Activated CD4-positive, alpha-beta T cell treated with anti-CD3 and anti-CD28 coated beads, Interleukin-2, amount 50 U/mL, for 1 hour (primary cell): ENCODE measurements at places on chromosomes 2 and 18.

- DNase-seq, result no peak
Measured at GRCh38 chr2:98869870-98870269, 66.2 kb downstream of the CRACDL start.

DNA sequence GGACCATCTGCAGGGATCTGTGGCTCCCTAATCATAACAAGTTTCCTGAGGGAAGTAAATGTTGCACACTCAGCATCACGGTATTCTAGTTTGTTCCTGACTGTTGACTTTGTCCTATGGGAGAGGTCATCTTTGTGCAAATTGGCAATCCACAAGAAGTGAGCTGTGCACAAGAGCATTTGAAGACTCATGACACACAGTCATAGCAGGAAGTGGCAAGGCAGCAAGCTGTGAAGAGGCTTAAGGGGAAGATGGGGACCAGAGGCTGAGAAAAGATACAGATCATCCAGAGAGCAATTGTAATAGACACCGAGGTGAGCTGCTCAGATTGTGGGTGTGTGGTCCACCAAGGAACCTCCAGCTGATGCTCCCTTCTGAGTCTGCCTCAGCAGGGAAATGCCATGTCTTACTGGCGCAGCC, 2.7 kb downstream of the TNP1 start:
- no peak for DNase-seq

DNA sequence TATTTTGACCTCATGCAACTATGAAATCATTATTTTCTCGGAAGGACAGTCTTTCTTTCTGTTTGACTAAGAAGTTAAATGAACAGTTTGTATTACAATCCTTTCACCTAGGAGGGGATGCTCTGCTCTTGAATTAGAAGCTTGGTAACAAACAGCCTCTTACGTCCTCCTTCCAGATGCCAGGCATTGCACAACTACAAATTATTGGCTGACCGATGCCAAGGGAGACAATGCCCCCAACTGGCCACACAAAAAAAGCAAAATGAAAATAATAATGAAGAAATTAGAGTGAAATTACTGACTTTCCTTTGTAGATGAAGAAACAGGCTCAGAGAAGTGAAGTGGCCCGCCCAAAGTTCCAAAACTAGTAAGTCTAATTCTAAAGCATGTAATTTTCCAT, 177.9 kb downstream of the CYRIA start:
- no peak for DNase-seq

- no peak for DNase-seq
Measured at GRCh38 chr18:45995461-45995860, 28.3 kb upstream of the EPG5 start.

DNA sequence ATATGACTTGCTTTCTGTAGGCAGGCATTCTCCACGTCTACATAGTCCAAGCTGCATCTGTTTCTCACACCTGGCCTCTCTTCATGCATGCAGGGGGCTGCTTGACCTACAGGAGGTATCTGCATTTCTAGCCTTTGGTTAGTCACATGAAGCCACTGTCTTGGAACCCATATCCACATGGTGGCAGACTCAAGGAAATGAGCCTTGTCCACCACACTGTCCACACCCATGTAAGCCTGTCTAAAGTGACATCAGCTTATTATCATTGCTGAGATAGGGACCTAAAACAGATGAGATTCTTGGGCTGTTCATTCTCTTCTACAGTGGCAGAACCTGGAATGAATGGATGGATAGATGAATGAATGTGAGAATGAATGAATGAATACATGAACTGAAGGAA, 160.4 kb downstream of the DOCK10 start:
- DNase-seq, result no peak

DNA sequence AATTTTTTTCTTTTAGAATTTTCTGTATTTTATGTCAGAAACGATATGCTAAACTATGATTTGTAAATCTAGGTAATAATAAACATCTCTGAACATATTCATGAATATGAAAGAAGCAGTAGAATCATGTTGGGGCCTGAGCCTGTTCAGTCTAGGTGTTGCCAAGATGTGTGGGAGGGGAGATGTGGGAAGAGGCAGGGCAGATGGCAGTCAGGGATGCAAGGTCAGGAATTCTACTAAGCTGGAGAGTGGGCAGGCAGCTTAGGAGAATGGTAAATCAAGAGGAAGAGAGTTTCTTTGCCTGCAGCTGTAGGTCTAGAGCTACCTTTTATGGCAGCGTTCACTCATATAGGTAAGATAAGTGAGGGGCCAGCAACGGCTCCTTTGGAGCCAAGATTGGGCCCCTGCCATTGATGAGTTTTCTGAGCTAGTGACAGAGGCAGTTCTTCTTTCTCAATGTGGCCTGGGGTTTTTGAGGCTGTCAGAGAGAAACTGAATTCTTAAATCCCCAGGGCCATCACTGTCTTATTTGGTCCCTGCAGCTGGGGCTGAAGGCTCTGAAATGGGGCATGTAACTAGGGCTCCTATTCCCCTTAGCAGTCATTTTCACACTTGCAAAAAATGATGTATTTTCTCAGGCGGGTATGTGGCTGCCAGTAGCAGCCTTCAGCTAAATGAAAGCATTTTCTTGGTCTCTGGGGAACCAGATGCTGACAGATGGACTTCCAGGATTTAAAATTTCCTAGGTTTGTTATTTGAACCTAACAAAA, 232.8 kb downstream of the PIK3C3 start:
- DNase-seq, result no peak

GRCh38 chr2:100939445-100939844, 62.6 kb upstream of the RPL31 start:
- no peak for DNase-seq

DNA sequence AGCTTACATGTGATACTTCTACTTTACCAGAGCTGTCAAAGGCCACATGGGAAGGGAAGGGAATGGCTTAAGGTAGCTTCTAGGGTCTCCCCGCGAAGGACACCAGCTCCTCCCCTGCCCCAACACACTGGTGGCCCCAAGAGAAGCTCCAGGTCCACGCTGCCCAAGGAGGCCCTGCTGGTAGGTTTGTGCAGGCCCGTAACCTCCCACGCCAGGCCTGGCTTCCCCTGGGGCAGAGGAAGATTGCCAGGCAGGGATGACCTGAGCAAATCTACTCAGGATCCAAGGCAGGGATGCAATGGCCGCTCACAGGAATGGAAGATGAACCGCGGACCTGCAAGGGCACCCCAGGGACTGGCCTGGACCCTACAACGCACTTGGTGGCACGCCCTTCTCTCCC, 205.1 kb downstream of the MGAT5 start:
- DNase-seq, result no peak

DNA sequence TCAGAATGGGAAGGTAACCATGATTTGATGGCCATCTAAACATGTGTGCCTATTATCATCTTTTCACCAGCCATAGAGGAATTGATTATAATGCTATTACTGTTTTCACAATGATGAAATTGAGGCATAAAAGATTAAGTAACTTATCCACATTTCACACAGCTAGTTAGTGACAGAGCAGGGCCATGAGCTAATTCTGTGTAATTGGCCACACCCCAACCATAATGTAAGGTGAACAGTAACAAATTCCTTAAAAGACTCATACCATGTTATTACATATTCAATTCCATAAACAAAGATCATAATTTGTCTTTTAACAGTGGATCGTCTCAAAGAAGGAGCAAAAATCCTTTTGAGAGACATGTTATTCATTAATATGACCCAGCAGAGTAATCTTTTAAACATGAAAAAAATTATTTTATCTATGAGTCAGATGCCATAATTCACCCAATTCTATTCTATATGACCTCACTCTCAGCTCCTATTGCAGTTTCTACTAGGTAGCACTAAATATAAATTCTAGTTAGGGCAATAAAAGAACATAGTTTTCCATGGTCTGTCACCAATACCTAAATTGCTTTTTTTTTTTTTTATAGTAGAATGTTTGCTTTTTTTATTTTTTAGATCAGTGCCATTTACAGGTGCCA, 475.8 kb upstream of the SLC39A10 start:
- DNase-seq, result no peak

DNA sequence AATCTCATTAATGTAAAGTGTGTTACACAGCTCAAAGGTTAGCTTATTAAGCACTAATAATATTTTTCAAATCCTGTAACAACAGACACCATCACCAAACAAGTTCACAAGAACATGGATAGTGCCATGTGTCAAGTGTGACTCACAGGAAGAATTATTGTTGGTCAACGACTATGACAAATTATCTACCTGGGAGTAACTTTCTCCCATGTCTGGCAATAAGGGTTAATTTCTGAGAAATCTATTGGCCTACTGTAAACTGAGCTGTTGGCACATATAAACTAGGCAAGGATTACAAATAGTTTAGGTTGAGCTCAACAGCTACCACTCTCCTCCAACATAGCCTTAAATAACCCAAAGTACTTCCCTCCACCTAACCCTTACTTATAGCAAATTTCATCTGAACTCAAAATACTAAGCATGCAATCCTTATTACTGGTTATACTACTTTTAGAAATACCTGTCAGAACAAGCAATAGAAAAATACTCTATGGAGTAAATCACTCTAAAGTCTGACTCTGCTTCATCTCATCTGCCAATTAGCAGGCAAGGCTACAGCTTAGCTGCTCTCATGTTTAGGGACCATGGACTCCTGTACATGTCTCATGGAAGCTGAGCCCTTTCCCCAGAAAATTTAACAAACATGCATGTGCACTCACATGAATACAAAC, 223.0 kb downstream of the NBAS start:
- DNase-seq, result no peak

GRCh38 chr18:13309748-13310670, 91.4 kb downstream of the LDLRAD4 start:
- DNase-seq, result no peak

DNA sequence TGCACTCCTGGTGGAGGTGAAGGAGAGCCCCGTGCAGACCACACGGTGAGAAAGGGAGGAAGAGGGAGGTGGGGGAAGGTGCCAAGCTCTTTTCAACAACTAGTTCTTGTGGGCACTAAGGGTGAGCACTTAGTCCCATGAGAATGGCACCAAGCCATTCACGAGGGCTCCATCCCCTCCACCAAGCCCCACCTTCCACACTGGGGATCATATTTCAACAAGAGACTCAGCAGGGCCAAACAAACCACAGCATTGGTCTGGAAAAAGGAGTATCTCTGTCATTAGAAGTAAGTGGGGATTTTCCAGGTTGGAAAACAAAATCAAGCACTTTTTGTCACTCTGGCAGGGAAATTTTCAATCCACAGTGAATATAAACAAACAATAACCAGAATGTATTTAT, 38.4 kb downstream of the ZAP70 start:
- no peak for DNase-seq

- DNase-seq, result no peak
Measured at GRCh38 chr18:438571-438970, 61.9 kb downstream of the COLEC12 start.

- DNase-seq, result no peak
Measured at GRCh38 chr2:42424033-42424432, 63.0 kb upstream of the COX7A2L start.

- DNase-seq, result no peak
Measured at GRCh38 chr2:238152771-238153688, 5.7 kb upstream of the ERFE start.

DNA sequence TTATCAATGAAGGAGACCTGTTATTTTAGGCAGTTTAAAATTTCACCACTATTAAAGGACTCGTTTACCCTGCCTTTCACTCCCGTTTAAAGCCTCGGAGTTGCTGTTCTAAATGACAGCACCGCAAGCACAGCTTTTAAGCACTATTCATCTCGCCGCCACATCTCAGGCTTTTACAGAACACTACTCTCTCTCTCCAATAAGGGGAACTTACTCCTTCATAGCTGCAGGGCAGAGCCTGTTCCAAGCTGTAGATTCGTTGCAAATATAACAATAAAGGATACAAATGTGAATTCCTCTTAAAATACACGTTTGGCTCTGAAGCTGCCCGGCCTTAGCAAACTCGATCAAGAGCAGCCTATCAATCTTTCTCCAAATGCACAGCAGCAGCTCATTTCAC, 271.8 kb downstream of the ZNF521 start:
- no peak for DNase-seq

DNA sequence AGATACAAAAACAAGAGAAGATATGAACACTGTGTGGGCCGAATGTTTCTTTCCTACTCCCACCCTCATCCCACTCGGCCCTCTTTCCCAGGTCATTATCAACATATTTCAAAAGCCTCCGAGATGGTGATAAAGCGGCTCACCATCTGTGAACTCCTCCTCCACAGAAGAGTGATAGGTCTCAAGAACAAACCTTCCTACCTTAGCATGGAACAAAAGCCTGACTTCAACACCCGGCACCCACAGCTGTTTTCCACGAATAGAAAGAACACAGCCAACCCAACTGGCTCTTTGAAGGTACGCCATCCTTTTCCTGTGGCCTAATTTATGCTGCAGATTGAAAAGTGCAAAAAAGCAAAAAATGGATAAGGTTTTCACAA, 28.8 kb downstream of the BCL2 start:
- DNase-seq, result peak; percentile 41

- no peak for DNase-seq
Measured at GRCh38 chr2:134410006-134410405, 156.1 kb downstream of the MGAT5 start.

DNA sequence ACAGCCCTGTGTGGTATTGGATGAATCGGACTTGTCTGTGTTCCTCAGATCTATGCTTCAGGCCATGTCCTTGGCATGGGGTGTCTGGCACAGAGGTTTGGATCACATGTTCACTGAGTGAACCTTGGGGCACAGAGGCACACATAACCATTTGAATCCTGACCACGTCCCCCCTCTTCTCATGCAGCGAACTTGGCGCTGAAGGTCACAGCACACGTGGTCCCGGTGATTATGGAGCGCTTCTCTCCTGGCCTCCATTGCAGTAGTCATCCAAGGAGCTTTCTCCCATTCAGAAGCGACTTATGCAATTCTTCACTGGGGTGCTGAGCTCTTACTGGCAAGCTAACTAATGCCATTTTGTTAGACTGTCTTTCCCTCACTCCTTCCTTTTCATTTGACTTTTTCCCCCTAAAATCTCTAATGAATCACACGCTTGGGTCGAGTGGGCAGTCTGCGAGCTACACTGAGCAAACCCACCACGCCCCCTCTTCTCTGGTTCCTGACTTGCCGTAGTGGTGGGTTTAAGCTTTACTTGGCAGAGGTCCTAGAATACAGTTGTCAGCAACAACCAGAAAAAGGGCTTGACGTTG, 59.4 kb downstream of the KCNG2 start:
- DNase-seq, result no peak

GRCh38 chr2:78940998-78941397, 84.5 kb upstream of the REG3G start:
- no peak for DNase-seq

- no peak for DNase-seq
Measured at GRCh38 chr2:158921599-158922408, 46.6 kb upstream of the TANC1 start.

- no peak for DNase-seq
Measured at GRCh38 chr2:190579915-190580846, 45.7 kb upstream of the NEMP2 start.
